HL-60 (cell line): ENCODE measurements at places on chromosomes 4 and X.

DNA sequence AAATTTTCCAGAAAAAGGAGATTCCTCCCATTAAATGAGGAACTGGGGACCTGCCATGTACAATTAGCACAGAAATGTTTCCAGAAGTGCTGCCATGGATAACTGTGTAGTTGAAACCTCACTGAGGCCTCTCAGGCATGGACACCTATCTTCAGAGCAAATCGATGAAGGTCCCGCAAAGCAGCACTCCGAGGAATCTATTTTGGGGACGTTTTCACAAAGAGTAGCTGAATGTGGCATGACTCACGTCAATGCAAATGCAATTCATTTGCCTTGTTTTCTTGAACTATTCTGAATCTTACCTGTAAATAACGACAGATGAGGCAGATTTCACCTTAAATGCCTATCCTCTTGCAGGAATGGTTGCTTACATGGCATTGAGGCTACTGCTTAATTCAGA, 87.1 kb upstream of the STS start:
- no peak for DNase-seq

DNA sequence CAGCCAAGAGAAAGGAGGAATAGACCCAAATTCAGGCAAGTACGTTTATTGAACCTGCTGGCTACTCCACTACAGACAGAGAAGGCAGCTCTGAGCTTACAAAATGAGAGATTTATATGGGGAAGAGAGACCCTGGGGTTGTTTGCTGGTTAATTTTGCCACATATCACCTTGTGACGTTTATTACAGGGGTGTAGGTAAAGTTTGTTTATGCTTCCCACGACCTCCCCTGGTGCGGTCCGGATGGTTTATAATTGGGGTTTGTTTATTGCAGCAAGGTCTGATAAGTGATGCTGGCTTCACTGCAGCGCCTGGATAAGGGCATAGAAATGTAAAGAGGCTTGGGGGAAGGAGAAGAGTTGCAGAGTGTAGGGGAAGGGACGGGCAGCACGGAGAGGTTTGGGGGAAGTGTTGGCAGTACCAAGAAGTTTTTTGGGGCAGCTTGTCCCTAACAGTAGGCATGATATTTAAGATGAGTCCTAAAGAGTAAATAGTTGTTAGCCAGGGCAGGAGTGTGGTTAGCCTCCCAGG, 12.6 kb downstream of the BEX1 start:
- no peak for DNase-seq

GRCh38 chrX:18041656-18042055, 179.0 kb downstream of the BEND2 start:
- DNase-seq, result no peak

DNA sequence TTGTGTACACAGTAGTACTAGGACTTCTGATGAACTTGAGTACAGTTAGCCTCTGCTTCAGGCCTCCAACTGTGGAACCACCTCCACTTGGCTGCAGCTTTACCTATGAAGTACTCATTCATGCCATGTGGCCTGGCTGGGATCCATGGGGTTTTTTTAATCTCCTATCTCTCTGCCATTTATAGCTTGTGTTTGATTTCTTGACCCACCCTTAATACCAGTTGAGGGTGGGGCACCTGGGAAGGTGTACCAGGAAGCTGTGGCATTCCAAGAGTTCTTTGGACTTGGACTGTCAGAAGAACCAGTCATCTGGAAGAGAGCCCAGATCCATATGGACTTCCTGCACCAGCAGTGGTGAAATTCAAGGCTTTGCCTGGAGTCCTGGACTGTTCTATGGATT, 230.1 kb downstream of the SHROOM3 start:
- DNase-seq, result no peak

DNA sequence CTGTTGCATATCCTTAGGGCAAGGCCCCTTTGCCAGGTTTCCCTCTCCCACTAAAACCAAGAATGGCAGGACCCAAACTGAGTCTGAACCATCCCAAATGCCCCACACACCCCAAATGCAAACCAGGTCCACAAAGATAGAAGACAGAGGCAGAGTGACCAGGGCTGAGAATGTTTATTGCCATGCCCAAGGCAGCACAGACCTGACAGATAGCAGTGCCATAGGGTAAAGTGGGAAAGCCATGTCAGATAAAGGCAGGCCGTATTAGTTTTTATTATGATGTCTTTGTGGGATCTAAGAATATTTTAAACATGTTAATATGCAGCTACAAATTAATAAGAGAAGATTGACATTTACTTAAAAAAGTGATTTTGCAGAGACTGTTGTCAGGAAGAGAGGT, 29.6 kb upstream of the MND1 start:
- no peak for DNase-seq
